ENCODE measurements at places on chromosomes 13 and 19.

- peak; percentile 100 for DNase-seq
These were observed 338 bp upstream of the UBE2M start for GRCh38 chr19:58558623-58559274.

- DNase-seq, result no peak
These were observed 2.1 kb upstream of the ATP1A3 start for GRCh38 chr19:41995959-41996797.

GRCh38 chr13:43205416-43205815 is 182.0 kb downstream of the DNAJC15 start:
- DNase-seq, result no peak

DNA sequence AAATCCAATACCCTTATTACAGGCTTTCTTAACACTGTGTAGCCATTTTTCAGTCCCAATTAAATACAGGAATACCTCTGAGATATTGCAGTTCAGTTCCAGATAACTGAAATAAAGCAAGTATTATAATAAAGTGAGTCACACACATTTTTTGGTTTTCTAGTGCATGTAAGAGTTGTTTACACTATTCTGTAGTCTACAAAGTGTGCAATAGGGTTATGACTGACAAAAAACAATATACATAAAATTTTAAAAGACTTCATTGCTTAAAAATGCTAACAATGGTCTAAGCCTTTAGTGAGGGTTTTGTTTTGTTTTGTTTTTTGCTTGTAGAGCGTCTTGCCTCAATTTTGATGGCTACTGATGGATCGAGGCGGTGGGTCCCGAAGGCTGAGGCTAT is 434.4 kb upstream of the NBEA start:
- DNase-seq, result no peak

GRCh38 chr19:1634242-1634937 is 18.0 kb downstream of the TCF3 start:
- no peak for DNase-seq

DNA sequence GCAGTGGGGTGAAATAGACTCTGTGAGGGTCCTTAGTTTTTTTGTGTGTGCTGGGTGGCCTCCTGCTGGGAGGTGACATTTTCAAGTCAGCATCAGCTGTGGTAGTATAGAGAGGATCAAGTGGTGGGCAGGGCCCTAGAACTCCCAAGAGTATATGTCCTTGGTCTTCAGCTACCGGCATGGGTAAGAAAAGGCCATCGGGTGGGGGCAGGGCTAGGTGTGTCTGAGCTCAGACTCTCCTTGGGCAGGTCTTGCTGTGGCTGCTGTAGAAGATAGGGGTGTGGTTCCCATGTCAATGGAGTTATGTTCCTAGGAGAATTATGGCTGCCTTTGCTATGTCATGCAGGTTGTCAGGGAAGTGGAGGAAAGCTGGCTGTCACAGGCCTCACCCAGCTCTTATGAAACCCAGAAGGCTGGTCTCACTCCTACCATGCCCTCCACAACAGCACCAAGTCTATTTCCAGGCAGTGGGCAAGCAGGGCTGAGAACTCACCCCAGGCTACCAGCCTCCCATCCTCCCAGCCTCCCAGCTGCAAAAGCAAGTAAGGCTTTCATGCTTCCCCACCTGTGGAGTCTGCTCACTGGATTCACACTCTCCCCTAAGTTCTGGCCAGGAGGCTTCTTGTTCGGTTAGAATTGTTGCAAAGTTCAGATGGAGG is 130.6 kb upstream of the SOX1 start:
- no peak for DNase-seq

- DNase-seq, result no peak
These were observed 170.6 kb downstream of the TEX29 start for GRCh38 chr13:111491021-111491420.

- no peak for DNase-seq
These were observed 71.7 kb upstream of the GTF3A start for GRCh38 chr13:27352698-27353097.

DNA sequence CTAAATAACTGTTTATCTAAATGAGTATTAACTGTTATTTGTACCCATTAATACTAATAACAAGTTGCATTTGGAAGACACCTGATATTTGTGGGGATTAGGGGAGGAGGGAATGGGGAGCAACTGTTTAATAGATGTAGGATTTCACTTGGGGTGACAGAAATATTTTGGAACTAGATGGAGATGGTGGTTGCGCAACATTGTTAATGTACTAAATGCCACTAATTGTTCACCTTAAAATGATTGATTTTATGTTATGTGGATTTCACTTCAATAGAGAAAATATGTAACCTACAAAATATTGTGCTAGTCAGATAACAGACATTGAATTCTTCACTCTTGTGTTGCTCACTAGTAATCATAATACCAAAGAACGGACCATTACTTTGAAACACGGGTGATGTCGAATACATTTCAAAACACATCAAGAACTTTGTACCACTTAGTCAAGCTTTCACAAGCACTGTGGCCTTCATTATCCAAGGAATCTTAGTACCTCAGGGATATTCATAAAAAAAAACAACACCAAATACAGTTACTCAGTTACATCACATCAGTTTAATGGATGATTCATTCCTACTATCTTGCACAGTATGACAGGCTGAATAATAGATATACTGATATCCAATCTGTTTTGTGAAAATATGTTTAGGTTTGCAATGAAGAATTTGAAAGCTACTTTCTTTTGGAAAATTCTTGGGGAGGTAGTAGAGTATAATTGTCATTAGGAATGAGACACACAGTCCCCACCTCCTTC is 721.8 kb downstream of the PCDH9 start:
- DNase-seq, result no peak

All from activated CD4-positive, CD25-positive, alpha-beta regulatory T cell treated with anti-CD3 and anti-CD28 coated beads, Interleukin-2, amount 50 U/mL, for 72 hours (primary cell).